ENCODE measurements at places on chromosomes 4 and X.

DNA sequence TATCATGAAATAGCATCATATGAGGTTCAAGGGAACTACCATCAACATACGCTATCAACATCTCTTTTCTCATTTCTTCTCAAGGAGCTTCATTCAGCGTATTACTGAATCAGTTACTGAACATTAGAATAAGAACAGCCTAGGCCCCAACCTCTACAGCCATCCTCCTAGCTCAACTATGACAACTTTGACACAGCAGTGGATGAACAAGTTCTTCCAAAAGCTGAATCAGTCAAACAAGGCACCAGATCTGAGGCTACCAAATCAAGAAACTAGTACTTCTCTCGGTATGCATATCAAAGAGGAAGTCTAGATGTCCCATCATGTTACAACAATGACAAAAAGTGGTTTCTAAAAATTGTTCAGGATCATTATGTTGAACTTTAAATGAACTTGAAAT is 57.4 kb downstream of the GATB start:
- DNase-seq = no peak

DNA sequence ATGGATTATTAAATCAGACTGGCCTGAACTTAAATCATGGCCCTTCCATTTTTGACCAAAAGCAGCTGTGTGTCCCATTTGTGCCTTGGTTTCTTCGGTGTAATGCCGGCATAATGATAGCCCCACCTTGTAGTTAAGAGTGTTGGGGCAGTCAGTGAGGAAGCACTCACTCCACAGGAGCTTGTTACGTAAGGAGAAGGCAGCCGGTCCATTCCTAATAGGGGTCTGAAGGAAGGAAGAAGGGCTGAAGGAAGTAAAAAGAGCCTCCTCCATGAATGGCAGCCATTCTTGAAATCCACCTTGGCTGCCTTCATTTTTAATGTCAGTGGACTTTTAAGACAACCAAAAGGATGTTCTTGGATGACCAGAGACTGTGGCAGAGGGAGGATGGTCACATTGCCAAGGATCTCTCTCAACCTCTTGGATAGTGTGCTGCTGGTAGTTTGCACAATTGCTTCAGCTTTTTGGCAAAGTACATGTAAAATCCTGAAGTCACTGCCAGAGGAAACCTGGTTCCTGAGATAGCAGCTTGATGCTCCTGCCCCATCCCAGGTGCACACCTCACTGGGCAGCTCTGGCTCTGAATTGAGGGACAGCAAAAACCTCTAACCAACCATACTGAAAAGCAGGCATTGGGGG is 113.5 kb downstream of the PTTG2 start:
- DNase-seq = no peak

GRCh38 chr4:44772340-44772739 is 46.0 kb upstream of the GNPDA2 start:
- DNase-seq = no peak

DNA sequence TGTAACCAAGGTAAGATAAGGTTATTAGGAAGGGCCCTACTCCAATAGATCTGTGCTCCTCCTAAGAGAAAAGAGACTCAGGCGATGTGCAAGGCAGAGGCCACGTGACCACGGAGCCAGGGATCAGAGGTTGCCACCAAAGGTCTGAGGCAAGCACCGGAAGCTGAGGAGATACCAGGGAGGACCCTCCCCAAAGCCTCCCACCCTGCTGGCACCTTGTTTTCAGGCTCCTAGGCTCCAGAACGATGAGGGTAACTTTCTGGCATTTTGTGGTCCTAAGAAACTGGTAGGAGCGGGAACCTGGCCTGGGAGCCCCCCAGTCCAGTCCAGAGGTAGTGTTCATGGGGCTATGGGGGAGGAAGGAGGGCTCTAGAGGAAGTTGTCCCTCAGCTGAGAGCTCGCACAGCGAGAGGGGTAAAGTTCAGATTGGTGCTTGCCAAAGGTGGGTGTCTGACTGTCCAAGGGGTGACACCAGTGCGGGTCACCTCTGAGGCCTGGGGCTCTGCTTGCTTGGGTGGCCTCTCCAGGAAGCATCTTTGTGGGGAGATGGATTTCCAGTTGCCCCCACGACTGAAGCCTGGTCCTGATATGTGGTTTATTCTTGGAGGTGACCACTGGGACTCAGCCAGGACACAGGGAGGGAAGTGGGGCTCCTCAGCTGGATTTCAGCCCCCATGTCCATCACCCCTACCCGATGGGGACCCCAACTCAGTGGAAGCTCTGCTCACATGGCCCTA is 7.5 kb upstream of the LETM1 start:
- no peak for DNase-seq

- DNase-seq = no peak
Measured at GRCh38 chr4:108068442-108068841, 78.8 kb downstream of the HADH start.

- DNase-seq = no peak
Measured at GRCh38 chr4:87060957-87061356, 126.1 kb downstream of the AFF1 start.

GRCh38 chr4:1574601-1575417 is 109.3 kb downstream of the FAM53A start:
- no peak for DNase-seq

- DNase-seq = no peak
Measured at GRCh38 chr4:119048446-119048845, 87.2 kb upstream of the MYOZ2 start.

DNA sequence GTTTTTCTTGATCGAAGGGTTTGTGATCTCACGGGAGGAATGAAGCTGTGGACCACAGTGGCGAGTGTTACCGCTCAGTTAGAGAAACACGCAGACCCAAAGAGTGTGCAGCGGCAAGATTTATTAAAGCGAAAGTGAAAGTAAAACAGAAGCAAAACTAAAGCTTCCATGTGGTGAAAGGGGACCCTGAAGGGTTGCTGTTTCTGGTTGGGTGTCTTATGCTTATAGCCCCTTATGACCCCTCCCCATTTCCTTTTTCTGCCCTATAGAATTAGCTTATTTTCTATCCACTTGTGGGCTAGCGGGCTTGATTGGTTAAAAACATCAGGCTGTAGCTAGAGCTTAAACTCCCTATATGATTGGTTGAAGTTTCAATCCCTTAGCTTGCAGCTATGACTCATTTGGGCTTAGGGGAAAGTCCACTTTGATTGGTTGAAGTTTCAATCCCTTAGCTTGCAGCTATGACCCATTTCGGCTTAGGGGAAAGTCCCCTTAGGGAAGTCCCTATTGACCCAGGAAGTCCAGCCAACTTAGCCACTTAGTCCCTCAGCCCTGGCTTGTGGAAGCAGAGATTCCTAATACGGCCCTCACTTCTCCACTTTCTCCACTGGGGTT is 171.2 kb upstream of the NWD2 start:
- no peak for DNase-seq

DNA sequence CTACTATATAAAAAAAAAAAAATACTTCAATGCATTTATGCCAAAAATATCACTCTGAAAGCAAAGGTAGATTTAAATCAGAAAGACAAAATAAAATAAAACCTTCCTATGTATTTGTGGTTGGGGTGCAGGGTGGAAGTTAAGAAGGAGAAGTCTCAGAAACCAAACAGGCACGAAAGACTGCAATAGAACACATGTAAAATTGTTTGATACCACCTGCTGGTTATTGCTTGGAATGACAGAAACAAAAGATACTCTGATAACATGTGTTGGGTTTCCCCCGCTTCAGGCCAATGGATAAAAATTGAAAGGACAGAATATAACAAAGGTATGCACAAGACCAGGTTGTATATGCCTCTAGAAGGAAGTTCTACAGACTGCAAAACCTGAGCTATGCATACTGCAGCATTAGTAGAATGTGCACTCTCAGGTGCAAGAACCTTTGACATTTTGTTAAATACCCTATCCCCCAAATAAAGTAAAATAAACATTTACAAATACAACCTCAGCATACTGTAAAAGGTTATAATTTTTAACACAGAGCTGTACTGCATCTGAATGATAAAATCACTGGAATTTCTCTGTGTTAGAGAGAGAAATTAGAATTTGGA is 118.8 kb downstream of the GABRA2 start:
- DNase-seq = no peak

- DNase-seq = no peak
Measured at GRCh38 chrX:38183596-38183995, 37.1 kb downstream of the SRPX start.

DNA sequence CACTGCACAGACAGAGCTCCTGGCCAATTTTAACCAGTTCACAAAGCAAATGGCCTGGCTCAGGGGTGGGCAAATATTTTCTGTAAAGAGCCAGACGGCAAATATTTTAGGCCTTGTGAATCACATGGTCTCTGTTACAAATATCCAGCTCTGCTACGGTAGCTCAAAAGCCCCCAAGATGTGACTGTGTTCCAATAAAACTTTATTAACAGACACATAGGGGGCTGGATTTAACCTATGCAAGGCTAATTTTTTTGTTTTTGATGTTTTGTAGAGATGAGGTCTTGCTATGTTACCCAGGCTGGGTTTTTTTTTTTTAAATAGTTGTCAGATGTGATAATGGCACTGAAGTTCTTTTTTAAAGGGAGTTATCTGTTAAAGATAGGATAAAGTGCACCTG is 65.4 kb downstream of the PRKX start:
- DNase-seq = no peak

GRCh38 chr4:131638781-131639180 is 1510.3 kb upstream of the PCDH10 start:
- DNase-seq = no peak

DNA sequence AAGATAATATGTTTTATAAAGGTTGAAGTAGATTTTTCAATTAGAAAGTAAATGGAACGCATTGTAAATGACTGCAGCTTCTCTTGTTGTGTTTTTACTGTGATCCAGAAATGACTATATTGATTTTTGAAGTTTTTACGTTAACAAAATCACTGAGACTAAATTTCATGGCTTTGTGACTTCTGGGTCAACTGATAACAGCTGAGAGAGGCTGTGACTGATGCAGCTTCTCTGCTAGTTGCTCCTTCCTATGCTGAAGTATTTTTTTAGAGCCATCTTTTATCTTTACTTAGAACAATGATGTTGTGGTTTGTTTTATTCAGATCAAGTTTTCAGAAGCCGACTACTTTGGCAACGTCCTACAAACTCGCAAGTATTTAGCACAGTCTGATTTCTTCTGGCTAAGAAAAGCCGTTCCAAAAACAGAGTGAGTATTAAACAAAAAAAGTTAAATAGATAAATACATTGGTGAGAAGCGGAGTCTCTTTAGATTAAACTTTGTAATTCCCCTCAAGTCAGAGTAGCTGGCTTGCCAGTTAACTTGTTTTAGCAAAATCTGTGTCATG is 94.7 kb upstream of the CBLL2 start:
- DNase-seq = no peak

- no peak for DNase-seq
Measured at GRCh38 chr4:73608689-73609594, 11.3 kb downstream of the RASSF6 start.

DNA sequence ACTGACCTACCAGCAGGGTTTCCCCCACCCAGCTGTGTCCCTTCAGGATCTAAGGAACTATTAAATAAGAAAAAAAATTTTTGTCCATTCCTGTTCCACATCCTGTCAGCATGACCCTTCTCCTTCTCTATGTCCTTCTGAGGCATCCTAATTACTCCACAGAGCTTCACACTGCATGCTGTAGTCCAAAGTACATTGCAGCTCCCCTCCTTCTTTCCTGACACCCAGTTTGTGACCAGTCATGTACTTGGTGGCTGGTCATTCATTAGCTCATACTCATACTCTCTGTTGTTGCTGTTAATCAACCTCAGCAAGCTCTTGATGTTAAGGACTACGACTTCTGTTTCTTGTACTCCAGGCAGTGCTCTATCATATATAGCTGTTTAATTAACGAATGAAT is 2.4 kb upstream of the EGF start:
- no peak for DNase-seq

GRCh38 chrX:105502336-105502735 is 281.8 kb upstream of the TEX13A start:
- DNase-seq = no peak

- no peak for DNase-seq
Measured at GRCh38 chr4:114598191-114599121, at the start of gene UGT8. Gene UGT8, plus strand, starts transcription at chr4:114598807. Its CDS starts 24,074 bp downstream, at chr4:114622881.

DNA sequence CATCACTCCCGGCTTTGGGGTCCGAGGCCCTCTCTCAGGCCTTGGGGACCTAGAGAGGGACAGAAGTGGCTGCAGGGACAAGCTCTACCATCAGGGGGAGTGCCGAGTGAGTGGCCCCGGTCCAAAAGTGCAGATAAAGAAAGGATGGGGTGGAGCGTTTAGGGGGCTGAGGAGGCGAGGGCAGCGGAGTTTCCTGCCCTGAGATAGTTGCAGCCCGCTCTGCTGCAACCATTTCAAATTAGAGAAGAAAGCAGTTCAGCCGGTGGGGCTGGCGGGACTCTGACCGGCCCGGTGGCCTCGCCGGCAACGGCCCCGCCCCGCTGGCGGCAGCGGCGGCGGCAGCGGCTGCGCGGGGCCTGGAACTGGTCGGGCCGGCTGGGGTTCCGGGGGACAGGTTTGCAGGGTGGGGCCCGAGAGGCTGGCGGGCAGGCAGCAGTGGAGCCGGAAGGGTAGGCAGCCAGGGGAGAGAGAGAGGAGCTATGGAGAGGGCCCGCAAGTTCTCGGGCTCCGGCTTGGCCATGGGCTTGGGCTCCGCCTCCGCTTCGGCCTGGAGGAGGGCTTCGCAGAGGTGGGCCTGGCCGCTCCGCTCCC is 7.6 kb downstream of the DLG3 start:
- DNase-seq = peak; percentile 31

- DNase-seq = no peak
Measured at GRCh38 chrX:119573840-119574393, 446 bp upstream of the UBE2A start.

- DNase-seq = no peak
Measured at GRCh38 chr4:156291317-156291716, 337.7 kb upstream of the CTSO start.

DNA sequence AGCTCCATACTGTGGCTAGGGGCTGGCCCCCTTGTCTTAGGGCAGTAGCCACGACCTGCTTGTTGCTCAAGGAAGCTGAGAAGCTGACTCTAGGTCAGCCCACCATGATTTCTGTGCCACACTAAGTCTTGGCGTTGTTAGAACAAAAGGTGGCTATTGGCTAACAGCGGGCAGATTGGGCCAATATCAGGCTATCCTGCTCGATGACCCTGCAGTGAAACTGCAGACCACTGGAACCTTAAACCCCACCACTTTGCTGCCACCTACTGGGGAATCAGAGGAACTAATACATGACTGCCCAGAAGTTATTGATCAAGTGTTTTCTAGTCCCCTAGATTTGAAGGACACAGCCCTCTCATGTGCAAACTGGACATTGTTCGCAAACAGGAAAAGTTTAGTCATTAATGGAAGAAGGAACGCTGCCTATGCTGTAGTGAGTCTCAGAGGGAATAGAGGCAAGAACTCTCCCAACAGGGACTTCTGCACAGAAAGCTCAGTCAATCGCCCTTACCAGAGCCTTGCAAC is 17.0 kb upstream of the PAPSS1 start:
- DNase-seq = no peak

GRCh38 chrX:68424719-68425118 is 8.6 kb downstream of the OPHN1 start:
- no peak for DNase-seq

DNA sequence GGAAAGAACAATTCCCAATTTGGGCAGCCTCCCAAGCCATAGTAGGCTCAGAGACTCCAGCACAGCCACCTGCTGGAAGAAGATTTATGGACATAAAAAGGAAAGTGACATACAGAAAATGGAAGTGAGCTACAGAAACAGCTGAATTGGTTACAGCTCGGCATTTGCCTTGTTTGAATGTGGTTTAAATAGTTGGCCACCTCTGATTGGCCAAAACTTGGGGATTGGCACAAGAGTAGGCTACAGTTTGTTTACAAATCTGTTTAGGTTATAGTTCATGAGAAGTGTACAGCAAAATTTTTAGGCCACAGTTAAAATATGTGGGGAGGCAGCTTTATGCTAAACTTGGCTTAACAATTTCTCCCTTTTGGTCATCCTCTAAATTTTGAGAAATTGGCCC is 150.4 kb downstream of the MAGEC1 start:
- no peak for DNase-seq
